GM12892 (cell line): ENCODE measurements at places on chromosomes 2 and 18.

- DNase-seq, result no peak
These were observed 1.7 kb downstream of the STEAP3 start for GRCh38 chr2:119225105-119225865.

GRCh38 chr2:86140969-86141392 is 34.9 kb downstream of the PTCD3 start:
- no peak for DNase-seq

- no peak for DNase-seq
These were observed 98.3 kb downstream of the MAPRE2 start for GRCh38 chr18:35139517-35139916.

DNA sequence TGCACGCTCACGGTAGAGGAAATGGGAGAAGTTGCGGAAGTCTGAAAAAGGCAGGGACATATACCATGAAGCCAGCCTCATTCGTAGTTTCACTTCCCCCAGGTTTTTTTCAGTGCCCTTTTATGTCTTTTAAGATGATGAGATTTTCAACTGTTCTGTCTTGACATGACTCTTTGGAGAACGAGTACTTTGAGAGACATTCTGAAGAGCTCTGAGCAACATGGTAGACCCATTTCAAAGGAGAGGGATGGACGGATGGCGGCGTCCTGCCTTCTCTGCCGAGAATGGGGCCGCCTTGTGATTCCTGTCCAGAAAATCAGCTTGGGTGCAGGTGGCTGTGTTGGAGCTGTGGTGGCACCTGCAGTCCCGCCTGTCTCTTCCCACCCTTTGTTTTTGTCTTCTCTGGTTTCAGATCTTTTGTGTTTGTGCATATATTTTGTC is 41.7 kb downstream of the SH3BP4 start:
- DNase-seq, result no peak

DNA sequence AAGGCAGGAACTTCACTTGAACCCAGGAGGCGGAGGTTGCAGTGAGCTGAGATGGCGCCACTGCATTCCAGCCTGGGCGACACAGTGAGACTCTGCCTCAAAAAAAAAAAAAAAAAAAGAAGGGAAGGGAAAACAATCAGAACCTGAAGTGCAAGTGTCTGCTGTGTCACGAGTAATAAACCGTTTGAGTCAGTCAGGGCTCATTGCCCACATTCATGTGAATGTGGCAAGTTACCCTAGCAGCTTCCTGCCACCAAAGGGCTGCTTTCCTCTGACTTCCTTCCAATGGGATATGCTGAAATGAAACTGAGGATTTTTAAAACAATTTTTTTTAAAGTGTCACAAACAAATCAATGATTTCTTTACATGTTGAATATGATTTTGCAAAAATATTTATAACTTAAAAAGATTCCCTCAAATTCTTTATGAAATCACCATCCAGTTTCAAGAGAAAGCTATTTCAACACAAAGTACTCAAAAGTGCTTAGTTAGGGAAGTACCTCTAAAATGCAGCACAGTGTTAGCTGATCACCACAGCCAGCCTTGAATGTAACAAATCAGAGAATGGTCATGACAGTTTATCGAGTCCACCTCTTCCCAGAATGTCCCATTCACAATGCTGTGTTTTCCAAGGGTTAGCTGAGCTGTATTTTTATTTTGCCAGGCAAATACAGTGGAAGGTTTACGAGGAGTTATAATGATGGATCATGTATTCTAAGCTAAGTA is 36.4 kb downstream of the WDSUB1 start:
- DNase-seq, result no peak

GRCh38 chr18:72808680-72809079 is 59.1 kb downstream of the NETO1 start:
- no peak for DNase-seq

GRCh38 chr2:18490901-18491300 is 69.6 kb downstream of the RDH14 start:
- no peak for DNase-seq

GRCh38 chr2:29233428-29233827 is 118.2 kb downstream of the CLIP4 start:
- no peak for DNase-seq

DNA sequence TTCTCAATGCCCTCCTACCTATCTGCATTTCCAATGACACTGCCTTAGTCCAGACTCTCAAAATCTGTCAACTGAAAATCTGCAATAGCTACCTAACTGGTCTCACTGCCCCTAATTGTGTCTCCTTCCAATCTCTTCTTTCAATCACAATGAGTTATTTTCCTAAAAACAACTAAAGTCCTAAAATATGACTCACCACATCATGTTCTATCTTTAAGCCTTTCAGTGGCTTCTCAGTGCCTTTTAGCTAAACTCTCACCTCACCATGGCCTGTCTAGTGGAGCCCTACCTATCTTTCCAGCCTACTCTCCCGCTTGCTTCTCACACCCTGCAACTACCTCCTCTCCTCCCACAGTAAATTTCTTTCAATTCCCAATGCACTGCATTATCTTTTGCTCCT is 220.9 kb upstream of the PKDCC start:
- no peak for DNase-seq

DNA sequence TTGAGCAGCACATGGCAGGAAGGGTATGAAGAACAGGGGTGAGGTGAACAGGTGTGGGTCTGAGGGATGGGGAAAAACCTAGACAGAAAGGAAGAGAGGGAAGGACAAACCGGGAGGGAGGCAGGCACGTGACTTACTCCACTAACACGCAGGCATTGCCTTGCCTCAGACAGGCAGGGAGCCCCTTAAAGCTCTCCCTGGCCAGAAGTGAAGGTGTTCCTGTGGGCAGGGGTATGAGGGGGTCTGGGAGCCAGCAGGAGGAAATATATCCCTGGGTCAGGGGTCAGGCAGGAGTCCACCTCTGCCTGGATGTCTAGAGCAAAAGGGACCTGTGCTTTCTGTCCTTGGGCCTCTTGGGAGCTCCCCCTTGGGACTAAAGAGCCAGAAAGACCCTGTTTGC is 135.3 kb upstream of the EPAS1 start:
- DNase-seq, result no peak

GRCh38 chr2:18378020-18378653 is 182.3 kb downstream of the RDH14 start:
- DNase-seq, result no peak

DNA sequence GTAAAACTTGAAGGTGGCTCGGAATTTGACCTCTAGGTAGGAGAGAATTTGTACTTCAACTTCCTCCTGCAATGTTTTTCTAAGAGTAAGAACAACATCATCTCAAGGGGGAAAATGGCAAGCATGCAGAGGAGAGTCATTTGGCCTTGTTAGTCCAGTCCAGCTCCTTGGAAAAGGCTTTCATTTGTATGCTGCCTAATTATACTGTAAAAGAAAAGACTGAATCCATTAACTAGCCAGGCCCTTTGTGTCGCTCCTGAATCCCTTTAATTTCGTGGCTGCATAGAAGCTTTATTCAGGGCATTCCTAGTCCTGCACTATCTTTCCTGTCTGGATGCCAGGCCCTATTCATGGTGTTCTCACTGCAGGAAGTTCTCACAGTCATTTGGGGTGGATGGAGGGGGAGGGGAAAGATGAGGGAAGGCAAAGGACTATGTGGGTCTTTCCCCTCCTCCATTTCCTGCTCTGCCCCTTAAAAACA is 36.0 kb downstream of the PHLPP1 start:
- DNase-seq, result no peak

DNA sequence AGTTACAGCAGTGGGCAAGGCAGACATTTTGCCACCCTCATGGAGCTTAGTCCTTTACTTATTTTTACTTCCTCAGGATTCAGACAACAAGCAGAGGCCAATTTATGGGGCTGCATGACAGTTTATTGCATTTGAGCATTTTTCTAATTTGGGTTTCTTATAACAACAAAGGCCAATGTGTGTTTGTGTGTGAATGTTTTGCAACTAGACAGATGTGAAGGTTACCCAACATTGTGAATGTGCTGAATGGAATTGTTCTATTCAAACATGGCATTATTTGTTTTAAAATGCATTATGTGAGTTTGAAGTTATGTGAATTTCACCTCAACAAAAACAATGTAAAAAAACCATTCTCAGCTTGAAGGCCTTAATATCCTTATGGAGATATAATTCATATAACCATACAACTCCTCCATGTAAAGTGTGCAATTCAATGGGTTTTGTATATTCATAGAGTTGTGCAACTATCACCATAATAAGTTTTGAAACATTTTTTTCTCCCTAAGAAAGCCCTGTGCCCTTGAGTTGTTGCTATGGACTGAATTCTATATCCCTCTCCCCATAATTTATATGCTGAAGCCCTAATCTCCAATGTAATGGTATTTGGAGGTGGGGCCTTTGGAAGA is 57.3 kb downstream of the CCDC195 start:
- DNase-seq, result no peak

DNA sequence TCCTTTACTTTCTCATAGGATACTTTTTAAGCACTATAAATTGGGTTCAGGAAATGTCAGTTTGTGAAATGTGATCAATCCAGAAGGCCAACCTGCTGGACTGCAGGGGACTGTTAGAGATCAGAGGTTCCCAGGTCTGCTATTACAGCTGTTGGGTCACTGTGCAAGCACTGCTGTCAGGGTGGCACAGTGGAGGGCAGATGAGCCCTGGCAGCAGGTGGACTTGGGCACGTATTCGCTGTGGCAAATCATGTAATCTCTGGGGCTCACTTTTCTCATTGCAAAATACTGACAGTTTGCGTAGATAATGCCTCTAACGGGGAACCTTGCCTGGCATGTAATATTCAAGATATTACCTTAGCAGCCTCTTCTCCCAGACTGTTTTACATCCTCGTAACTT is 18.1 kb downstream of the RAB31 start:
- DNase-seq, result no peak

GRCh38 chr2:54878182-54878581 is 154.7 kb downstream of the EML6 start:
- DNase-seq, result no peak

DNA sequence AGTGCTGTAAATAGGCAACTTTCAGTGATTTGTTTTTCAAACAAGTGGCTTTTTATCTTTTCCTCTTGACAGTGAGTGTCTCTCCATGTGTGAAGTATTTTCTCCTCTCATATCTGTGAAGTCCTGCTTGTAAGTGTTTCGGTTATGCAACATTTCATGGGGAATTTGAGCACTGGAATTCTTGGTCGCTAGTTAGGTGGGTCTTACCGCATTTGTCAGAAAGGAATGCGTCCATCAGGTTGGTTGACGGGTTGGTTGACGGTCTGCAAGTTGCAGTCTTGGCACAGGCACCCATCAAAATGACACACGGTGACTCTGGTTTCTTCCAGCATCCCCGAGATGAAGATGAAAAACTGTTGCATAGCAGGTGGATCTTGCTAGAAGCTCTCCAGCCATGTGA is 109.8 kb downstream of the AGAP1 start:
- no peak for DNase-seq

DNA sequence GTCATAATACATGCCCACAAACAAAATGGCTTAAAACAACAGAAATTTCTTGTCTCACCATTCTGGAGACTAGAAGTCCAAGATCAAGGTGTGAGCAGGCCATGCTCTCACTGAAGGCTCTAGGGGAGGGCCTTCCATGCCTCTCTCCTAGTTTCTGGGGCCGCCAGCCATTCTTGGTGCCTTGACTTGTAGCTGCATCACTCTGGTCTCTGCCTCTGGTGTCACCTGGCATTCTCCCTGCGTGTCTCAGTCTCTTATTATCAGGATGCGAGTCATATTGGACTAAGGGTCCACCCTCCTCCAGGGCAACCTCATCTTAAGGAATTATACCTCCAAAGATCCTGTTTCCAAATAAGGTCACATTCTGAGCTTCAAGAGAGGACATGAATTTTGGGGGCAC is 76.1 kb downstream of the KCNF1 start:
- DNase-seq, result no peak

DNA sequence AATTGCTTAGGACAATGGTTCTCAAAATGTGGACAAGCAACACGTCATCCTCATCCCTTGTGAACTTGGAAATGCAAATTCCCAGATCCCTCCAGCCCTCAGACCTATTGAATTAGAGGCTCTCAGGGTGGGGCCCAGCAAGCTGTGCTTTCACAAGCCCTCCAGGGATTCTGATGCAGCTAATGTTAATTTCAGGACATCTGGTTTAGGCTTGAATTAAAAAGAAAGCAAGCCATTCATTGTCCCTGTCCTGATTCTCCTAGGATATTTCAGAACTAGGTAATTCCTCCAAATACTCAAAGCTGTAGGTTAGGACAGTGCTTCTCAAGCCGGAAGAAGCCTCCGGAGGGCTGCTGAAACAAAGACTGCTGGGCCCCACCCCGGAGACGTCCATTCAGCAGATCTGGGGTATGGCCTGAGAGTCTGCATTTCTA is 26.0 kb upstream of the GLI2 start:
- DNase-seq, result no peak

DNA sequence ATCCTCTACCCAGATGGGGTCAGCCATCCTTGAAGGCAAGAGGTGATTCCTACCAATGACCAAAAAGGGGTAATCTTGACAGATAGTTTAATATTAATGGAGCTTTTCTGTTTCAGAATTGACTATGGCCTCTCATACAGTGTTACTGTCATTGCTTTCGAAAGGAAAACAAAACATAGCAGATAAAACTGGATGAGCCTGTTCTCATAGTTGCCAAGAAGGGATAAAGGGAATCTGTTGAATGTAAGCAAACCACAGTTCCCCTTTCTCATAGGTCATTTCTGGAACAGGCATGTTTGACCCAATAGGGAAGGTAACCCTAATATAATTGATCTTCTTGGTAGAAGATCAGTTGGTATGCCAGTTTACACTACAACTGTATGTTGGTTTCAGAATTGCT is 1.6 kb downstream of the RAB27B start:
- no peak for DNase-seq

DNA sequence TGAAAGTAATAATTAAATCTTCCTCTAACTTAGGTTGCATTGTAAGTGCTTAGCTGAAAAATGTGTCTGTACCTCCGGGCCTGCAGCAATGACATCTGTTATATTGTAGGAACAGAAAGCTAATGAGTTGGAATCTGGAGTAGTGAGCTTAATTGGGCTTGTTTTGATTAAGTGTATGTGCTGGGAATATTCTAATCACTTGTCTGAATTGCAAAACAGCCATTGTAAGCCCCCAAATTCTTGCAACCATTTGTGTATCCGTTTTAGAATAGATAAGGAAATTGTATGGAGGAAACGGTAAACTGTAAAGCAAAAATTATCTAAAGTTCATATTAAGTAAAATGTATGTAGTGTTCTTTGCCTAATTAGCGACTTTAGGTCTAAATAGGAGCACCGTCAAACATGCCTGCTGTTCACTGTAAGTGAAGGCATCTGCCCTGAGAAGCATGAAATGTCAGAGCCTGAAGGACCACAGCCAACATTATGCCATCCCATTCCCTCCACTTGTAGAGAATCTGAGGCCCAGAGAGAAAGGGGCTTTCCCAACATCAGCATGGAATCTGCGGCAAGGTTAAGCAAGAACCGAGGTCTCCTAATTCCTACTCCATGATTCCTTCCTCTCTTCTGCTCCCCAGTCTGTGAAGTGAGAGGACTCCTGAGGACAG is 466.4 kb downstream of the TDRD15 start:
- no peak for DNase-seq
